ENCODE measurements at places on chromosomes 11 and 22. TPM values are rescaled to one million over a fixed set of nuclear protein-coding genes. Genes with fewer than 3 reads are reported as not detected.
A peak's percentile ranks its signal among the peaks of the same experiment; 100 is the strongest.

OR8H2 gene
- not detected for total RNA-seq

OSM gene
- not detected for total RNA-seq

MPZL3 gene
- total RNA-seq, result 2.7 TPM

PHF21A gene
- 36.6 TPM for total RNA-seq

NXPE4 gene
- not detected for total RNA-seq

OR10G7 gene
- total RNA-seq, result not detected

INSC gene
- 0.25 TPM for total RNA-seq

SLC22A8 gene
- total RNA-seq, result not detected

- DNase-seq, result no peak
Observed at GRCh38 chr11:81787584-81788049, 946.0 kb downstream of the FAM181B start.

DNA sequence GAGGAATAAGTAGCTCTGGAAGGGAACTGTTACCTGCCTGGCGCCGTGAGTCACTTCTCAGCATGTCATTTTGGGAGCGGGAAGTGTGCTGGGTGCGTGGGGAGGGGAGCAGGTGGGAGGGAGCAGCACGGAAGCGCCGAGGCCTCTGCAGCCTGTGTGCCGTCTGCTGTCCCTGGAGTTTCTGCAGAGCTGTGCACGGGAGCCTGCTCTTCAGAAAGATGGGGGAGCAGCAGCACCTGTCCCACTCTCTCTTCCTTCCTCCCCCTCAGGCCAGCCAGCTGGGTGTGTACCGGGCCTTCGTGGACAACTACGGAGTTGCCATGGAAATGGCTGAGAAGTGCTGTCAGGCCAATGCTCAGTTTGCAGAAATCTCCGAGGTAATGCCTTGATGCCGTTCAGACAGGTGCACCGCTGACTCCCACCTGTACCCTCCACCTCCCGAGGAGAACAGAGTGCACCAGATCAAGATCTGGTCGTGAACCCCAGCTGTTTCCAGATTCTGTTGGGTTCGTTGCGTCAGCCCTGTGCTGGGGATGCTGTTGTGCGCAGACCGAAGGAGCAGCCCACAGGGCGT lies 87.9 kb downstream of the BCR start:
- no peak for DNase-seq

DNA sequence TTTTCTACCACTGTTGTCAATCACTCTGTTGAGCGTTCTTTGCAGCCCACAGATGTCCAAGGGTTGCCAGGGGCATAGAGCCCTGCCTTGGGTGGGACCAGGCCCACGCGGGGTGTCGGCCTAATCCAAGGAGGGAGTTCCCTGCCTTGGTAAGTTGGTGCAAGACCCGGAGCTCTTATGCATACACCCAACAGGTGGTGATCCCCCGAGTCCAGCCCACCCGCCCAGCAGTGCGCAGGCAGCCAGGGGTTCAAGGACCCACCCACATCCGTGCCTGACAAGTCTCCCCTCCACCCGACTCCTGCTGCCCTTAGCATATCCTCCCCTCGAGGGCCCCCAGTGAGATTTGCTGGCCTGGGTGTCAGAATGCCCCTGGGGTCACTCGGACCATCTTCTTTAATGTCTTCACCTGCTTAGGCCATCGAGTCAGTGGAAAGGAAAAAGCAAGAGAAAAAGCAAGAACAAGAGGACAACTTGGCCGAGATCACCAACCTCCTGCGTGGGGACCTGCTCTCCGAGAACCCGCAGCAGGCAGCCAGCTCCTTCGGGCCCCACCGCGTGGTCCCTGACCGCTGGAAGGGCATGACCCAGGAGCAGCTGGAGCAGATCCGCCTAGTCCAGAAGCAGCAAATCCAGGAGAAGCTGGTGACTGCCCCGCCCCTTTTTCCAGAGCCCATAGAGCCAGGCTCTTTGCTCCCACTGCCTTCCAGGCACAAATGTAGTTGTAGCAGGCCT lies 12.2 kb downstream of the RIBC2 start:
- no peak for DNase-seq

GRCh38 chr22:32622004-32622743 lies 147.6 kb downstream of the FBXO7 start:
- DNase-seq, result peak; percentile 62

DNA sequence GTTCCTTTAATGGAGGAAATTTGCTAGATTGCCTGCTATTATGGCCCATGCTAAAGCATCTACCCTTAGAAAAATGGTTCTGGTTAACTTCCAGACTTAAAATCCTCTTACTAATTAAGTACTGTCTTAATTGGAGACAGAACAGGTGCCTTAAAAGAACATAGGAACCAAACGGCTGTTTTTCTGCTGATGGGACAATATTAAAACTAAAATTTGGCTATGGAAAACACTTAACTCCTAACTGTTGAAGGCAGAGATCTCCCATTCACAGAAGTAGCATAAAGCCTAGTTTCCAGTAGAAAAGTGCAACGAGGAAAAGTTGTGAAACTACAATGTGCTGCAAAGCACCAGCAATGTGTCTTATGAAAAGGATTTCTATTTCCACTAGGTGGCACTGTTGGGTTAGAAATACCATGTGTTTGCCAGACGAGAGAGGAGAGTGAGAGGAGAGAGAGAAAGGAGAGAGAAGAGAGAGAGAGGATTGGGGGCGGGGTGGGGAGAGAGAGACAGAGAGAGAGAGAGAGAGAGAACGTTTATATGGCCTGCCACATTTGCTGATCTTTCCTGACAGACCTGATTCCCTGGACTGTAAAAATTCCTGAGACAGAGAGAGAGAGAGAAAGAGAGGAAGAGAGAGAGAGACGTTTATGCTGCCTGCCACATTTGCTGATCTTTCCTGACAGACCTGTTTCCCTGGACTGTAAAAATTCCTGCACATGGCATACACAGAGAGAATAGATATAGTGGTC lies 51.5 kb downstream of the FAM181B start:
- no peak for DNase-seq

DNA sequence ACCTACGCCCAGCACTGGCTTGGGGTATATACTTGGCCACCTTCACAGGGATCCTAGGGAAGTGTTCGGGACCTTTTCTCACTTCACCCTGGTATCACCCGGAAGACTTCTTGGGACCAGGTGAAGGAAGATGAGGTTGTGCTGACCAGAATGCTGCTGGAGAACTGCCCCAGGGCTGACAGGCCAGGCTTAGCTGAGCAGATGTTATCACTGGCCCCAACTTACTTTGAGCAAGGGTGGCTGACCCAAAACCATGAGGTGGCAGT lies 4.5 kb downstream of the FTH1 start:
- DNase-seq, result no peak

DNA sequence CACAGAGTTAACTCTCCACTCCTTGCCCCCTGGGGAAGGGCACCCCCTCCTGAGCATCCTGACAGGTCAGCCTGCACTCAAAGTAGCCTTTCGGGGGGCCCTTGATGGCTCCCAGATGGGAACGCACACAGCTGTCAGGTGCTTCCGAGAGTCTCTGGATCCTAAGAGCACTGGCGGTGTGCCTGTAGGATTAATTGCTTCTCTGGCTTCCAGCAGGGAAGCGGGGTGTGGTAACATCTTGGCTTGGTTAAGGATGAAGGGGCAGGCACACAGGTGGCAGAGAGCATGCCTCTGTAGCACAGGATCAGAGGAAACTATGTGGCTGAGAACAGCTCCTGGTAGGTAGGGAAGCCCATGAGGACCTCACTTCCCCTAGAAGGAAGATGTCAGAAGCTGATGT lies 199.8 kb downstream of the MIAT start:
- DNase-seq, result no peak

GRCh38 chr11:121451986-121452608 lies at the start of gene SORL1:
Gene SORL1 (plus strand): TSS chr11:121452314. CDS start chr11:121452332, 18 bp downstream.
- DNase-seq, result peak; percentile 72

GRCh38 chr22:21444701-21445436 lies 22.3 kb upstream of the TMEM191C start:
- DNase-seq, result no peak
